ENCODE measurements at places on chromosomes 3 and 15.

GRCh38 chr15:59349680-59350420 lies 22.8 kb downstream of the MYO1E start:
- peak; percentile 76 for DNase-seq

GRCh38 chr3:137110392-137110996 lies 152.7 kb downstream of the IL20RB start:
- DNase-seq: peak; percentile 56

GRCh38 chr3:157081626-157082210 lies 78.2 kb downstream of the CCNL1 start:
- peak; percentile 95 for DNase-seq

DNA sequence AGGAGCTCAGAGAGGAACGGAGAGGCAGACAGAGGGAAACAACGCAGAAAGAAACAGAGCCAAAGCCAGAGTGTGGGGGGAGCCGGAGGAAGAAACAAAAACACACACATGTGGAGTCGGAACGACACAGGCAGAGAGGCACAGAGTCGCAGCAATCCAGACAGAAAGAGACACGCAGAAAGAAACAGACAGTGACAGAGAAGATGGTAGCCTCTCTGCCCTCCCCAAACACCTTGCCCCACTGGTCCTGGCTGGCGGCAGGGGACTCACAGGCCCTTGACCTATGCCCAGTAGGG lies 1.7 kb downstream of the NCKIPSD start:
- DNase-seq: no peak

- no peak for DNase-seq
Measured at GRCh38 chr15:100833417-100834389, 45.9 kb upstream of the ALDH1A3 start.

- DNase-seq: no peak
Measured at GRCh38 chr3:12750658-12751071, 8.4 kb downstream of the TMEM40 start.

- no peak for DNase-seq
Measured at GRCh38 chr3:115961380-115961779, 338.1 kb downstream of the GAP43 start.

- DNase-seq: no peak
Measured at GRCh38 chr3:312911-313310, 116.3 kb downstream of the CHL1 start.

DNA sequence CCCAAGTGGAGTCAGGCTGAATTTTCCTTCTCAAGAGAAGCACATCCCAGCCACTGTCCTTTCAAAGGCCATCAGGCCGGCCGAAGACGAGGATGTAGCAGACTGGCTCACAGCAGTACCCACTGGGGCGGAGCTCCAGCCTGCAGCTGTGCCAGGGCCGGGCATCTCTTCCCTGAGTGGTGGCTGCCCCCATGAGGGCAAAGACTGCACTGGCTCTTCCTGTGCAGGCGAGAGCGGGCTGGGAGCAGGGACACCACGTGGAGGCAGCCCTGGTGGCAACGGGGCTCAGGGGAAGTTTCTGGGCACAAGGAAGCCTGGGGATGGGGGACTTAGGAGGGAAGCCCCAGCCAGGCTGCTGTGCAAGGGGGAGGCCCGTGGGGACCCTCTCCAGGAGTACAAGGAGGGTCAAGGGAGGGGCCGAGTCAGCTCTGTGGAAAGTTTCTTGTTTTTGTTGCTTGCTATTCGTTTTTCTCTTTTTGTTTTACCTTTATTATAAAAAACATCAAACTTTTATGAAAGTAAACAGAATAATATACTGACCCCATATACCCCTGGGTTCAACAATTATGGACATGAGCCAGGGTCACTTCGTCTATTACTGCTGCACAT lies 66.1 kb downstream of the RPN1 start:
- DNase-seq: peak; percentile 71

GRCh38 chr15:43792761-43793476 lies 799 bp downstream of the SERF2 start:
- DNase-seq: peak; percentile 44

GRCh38 chr15:70801109-70801508 lies 37.8 kb upstream of the UACA start:
- DNase-seq: no peak

DNA sequence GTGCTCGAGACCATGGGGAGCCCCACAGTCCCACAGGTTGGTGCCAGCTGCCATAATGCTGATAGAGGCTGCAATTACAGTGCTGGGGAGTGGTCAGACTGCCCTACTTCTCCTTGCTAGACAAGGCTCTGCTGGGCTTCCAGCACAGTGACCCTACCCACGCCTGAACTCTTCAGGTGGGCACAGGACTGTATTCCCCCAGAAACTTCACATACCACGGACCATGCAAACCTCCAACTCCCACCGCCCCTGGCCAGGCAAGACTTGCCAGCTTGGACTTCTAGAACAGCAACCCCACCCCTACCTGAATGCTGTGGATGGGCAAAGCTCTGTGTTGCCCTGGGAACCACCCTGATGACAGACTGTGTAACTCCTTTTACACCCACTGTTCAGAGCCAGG lies 885.3 kb downstream of the SI start:
- DNase-seq: no peak

DNA sequence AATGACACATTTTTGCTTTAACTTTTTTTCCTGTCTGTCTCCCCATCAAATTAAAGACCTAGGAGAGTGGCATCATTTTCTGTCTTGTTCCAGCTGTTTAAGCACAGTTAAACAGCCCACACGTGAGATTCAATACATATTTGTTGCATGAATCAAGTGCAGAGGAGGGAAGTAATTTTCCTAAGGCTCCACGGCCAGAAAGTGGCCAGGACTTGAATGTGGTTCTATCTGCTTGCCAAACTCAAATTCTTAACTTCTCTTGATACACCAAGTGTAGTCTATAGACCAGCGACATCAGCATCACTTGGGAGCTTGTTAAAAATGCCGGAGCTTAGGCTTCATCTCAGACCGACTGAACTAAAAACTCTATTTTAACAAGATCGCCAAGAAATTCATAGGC lies 724.8 kb upstream of the CFAP20DC start:
- no peak for DNase-seq

GRCh38 chr15:96066852-96067495 lies 263.5 kb upstream of the NR2F2 start:
- DNase-seq: no peak

- no peak for DNase-seq
Measured at GRCh38 chr3:130411320-130411719, 65.8 kb downstream of the COL6A5 start.

- no peak for DNase-seq
Measured at GRCh38 chr3:28917895-28918475, 362.9 kb upstream of the RBMS3 start.

- no peak for DNase-seq
Measured at GRCh38 chr3:100159331-100160153, 45.2 kb upstream of the FILIP1L start.

- DNase-seq: no peak
Measured at GRCh38 chr3:150523538-150523937, 22.8 kb downstream of the SERP1 start.

DNA sequence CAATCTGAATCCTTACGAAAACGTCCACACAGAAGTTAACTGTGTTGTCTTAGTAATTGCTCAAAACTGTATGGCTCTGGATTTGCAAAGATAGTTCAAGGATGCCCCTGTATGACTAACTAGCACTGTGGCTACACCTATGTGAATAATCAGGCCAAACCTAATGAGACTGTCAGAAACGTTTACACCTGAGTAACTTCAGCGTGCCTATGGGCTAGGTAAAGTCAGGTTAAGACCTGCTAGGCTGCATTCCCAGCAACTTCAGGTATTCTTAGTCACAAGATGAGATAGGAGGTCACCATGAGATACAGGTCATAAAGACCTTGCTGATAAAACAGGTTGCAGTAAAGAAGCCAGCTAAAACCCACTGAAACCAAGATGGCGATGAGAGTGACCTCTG lies 87.8 kb upstream of the PLXND1 start:
- peak; percentile 59 for DNase-seq

DNA sequence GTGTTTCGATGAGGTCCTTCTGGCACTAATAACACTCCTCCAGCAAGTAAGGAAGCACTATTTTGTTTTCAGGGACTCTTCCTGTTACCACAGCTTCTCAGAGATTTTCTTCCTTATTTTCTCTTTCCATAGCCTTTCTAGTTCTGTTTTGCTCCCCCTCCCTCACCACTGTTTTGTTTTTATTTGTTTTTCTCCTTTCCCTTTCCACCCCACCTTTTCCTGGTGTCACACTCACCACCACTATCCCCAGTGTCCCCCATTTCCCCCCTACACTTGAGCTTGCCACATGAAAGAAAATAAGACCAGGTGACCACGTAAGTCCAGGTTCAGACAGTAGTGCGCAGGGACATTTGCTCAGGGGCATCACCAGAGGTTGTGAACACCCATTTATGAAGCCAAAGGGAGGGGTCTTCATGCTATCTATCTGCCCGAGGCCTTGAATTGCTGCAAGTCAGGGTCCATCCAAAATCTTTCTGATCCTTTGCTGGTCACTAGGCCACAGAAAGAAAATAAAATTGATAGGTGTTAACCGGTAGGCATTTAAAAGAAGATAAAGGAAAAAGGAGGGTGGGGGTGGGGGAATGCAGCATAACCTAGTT lies 1.4 kb upstream of the RFTN1 start:
- DNase-seq: no peak

DNA sequence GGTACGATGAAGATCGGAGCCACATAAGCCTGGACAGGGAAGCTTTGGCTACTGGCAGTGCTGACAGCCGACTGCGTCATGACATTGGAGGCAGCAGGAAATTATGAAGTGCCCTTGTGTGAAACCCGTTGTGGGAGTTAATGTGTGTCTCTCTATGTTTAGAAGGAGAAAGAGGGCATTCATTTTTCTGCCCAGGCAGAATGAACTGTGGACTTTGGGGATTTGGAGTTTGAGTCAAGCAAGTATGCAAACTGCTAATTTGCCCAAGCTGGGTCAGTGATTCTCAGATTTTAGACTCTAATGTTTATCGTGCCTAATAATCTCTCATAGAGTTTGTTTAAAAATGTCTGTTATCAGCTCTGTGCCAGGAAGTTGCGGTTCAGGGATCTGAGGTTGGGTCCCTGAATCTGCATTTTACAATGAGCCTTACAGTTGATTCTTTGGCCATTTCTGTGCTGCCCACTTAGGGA lies 5.6 kb downstream of the CTXND1 start:
- DNase-seq: peak; percentile 28
